CD4-positive, alpha-beta T cell treated with Interleukin-1 beta for 1 hour (primary cell): ENCODE measurements at places on chromosomes 12 and 14.

DNA sequence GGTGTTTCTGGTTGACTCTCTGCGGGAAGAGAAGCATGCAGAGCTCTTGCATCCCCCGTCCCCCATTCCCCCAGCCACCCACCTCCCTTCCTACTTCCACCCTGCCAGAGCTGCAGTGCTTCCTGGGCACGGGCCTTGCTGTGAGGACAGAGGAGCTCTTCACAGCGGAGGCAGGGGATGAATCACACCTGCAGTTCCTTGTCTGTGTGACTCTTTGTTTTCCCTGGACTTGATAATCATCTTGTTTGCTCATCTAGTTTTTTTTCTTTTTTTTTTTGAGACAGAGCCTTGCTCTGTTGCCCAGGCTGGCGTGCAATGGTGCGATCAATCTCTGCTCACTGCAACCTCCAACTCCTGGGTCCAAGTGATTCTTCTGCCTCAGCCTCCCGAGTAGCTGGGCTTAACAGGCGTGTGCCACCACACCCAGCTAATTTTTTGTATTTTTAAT is 27.8 kb downstream of the ANKRD9 start:
- no peak for DNase-seq

DNA sequence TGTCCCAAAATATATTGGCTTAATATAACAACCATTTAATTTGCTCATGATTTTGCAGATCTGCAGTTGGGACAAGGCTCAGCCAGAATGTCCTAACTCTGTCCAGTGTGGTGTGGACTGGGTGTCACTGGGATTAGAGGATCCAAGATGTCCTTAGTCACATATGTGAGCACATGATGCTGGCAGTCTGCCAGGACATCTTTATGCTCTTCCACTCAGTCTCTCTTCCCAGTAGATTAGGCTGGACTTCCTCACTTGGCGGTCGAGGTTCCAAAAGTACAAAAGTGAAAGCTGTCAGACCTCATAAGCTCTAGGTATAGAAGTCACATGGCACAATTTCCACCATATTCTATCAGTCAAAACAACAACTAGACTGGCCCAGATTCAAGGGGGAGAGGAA is 167.9 kb upstream of the NTF3 start:
- no peak for DNase-seq

DNA sequence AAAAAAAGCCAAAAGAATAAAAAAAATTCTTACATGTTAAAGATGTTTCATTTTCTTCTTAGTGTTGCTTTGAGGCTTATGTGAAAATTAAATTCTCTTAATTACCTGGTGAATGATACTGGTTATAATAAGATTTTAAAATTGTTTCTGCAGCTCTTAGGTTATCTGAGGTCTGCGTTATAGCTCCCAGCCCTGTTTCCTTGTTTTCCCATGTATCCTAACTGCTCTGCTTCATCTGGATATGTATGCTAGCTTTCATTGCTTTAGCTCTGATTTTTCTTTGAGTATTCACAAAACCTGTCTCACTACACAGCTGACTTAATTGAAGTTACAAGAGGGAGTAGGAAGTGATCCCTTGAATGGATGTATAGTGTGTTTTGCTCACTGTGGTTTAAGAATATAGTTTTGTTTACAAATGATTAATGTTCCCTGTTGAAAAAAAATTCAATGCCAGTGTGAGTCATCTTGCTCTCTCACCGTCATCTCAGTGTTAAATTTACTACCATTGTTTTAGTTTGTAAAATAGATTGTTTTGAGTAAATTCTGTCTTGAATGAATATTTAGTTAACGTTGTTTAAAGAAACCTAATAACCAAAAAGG is 26.8 kb downstream of the CPSF6 start:
- no peak for DNase-seq

DNA sequence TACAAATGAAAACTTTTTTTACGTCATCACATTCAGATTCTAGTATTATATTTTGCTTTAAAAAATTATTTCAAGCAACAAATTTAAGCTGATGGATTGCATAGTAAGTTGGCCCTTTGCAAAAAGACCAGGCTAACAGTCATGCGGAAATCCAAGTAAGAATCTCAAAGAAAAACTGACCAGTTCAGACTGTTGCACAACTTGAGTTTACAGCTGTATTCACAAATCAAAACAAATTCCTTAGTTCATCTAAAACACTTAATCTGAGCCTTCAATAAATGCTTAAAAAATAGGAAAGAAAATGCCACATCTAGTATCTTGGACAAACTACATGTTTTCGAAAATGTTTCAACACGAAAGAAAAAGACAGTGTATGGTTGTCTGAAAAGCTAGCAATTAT is 847 bp downstream of the CCDC59 start:
- no peak for DNase-seq

GRCh38 chr12:13980538-13981295 is 685 bp downstream of the GRIN2B start:
- DNase-seq = no peak

DNA sequence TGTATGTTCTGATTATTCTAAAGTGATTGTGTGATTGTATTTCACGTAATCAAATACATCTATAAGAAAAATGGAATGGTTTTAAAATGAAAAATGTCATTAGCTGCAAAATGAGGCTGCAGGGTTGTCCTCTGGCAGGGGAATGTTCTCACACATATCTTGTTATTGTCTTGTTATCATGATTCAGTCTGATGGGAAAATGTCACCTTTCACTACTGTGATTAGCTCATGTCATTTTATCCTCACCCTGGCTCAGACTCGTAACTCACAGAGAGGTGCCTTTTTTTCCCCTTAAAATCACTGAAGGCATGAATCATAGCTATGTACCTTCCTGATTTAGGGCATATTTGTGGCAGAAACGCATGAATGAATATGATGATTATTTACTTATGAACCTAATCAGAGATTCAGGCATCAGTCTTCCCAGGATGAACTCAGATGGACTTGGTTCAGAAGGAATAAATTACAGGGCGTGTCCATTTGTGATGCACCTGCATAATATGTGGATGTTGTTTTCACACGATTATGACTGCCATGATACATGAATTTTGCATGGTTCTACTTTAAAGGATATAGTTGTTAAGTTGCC is 1339.2 kb downstream of the AACS start:
- DNase-seq = no peak

DNA sequence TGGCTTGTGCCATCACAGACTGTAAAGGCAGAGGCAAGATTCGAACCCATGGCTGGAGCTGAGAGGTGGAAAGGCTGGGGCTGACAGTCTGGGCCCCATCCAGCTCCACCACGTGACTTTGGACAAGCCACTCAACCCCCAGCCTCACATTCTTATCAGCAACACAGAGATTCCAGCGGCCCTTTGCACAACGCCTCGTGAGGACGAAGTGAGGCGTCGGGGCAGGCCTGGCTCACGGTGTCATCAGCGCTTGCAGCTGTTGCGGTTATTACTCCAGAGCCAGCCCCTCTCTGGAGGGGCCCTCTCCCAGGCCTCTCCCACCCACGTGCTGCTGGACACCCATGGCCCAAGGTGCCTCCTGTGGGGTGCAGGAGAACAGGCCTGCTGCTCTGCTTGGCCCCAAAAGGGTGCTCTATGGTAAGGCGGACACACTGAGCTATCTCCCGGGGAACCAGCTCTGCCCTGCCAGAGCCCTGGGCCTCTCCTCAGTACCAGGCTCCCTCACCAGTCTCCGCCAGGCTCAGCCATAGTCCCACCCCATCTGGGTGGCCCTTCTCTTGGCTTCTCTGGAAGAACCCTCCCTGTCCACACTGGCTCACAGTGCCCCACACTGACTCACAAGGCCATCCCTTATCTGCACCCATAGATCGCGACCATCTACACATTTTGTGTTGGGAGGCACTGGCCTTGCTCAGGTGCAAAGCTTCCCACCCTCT is 21.1 kb downstream of the CHGA start:
- no peak for DNase-seq

- DNase-seq = no peak
Observed at GRCh38 chr14:85701763-85702162, 171.8 kb downstream of the FLRT2 start.
